Regular cardiac myocyte (primary cell): ENCODE measurements at places on chromosomes 13 and 19. TPM values are rescaled to one million over a fixed set of nuclear protein-coding genes. Genes with fewer than 3 reads are reported as not detected.

The ZNF99 gene
- total RNA-seq = under 0.01 TPM in 1 of 2 replicates, not detected in the other

The ZNF730 gene
- 0.85 and 2.9 TPM in 2 replicates for total RNA-seq

The BORA gene
- 3.7 and 12.7 TPM in 2 replicates for total RNA-seq

The FFAR2 gene
- total RNA-seq = not detected in 2 replicates

The DLL3 gene
- under 0.01 and 0.19 TPM in 2 replicates for total RNA-seq

The MADCAM1 gene
- total RNA-seq = under 0.01 TPM in 1 of 2 replicates, not detected in the other

The FUT1 gene
- under 0.01 and 0.58 TPM in 2 replicates for total RNA-seq
